ENCODE measurements at places on chromosomes 2 and 18. TPM values are rescaled to one million over a fixed set of nuclear protein-coding genes. Genes with fewer than 3 reads are reported as not detected.

- no peaks in the 10 kb centered on the region for H3K36me3 ChIP-seq
- no peak overlapping the region for H3K4me3 ChIP-seq
Measured at GRCh38 chr2:26527726-26528585, 50.0 kb upstream of the OTOF start.

DNA sequence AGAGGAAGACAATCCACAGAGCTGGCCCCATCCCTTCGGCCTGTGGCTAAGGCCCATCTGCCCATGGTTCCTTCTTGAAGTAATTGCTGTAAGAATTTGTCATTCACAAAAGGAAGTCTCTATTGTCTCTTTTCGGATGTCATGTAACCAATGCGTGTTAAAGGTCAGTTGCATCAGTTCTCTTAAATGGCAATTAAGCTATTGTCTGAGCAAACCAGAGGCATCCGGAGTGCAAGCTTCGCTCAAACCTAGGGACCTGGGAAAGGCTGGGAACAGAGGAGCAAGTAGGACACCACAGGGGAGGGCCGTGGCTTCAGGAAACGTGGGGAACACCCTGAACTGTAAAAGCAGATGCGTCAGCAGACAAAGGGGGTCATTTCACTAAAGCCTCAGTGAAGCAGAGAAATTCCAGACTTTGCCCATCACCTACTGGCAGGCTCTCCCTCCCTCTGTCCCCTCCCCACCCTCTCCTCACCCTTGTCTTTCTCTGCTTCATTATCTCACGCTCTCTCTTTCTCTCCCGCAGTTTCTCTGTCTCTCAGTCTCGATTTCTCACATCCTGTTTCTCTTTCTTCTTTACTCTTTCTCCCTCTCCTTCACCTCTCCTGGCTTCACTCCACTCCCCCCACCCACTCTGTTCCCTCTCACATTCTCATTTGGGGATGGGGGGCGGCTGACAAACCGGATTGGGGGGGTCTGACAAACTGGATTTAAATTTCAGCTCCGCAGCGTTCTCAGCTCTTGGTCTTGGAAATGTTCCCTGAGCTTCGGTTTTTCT, 204.6 kb upstream of the TNP1 start:
- H3K4me1 ChIP-seq, result peaks cover 25% of the 10 kb centered on the region
- no peaks in the 10 kb centered on the region for H3K36me3 ChIP-seq
- peak; percentile 74 for DNase-seq
- peak overlapping the region; percentile 16 for H3K4me3 ChIP-seq
- no peaks in the 10 kb centered on the region for H3K27me3 ChIP-seq
- H3K27ac ChIP-seq, result peak overlapping the region; percentile 25

GRCh38 chr2:129667577-129667976, 311.9 kb upstream of the RAB6C start:
- no peaks in the 10 kb centered on the region for H3K4me1 ChIP-seq
- no peaks in the 10 kb centered on the region for H3K27me3 ChIP-seq

DNA sequence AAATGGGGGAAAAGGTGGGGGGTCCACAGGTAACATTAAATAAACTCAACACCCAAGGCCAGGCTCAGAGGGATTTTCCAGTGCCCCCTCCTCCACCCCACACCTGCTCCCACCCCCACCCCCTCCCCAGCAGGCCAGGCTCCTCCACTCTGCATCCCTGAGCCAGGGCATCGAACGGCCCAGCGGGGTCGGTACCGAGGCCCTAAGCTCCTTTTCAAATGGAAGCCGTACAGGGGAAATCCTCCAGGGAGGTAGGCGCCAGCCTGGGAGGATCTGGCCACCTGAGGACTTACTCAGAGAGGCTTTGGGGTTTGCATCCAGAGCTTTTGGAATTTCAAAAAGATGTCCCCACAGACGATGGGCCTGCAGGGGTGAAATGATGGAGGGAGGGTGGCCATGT, 46.5 kb downstream of the ZFP36L2 start:
- H3K27me3 ChIP-seq, result no peaks in the 10 kb centered on the region
- no peak for DNase-seq
- no peak overlapping the region for H3K4me3 ChIP-seq
- no peak overlapping the region for H3K27ac ChIP-seq
- H3K4me1 ChIP-seq, result peaks cover 21% of the 10 kb centered on the region

- H3K4me3 ChIP-seq, result no peak overlapping the region
- no peaks in the 10 kb centered on the region for H3K36me3 ChIP-seq
- H3K27ac ChIP-seq, result no peak overlapping the region
- no peaks in the 10 kb centered on the region for H3K4me1 ChIP-seq
- no peak for DNase-seq
Measured at GRCh38 chr18:59763541-59764136, 66.4 kb upstream of the CCBE1 start.

- no peak for DNase-seq
- H3K27me3 ChIP-seq, result no peaks in the 10 kb centered on the region
- no peak overlapping the region for H3K27ac ChIP-seq
- H3K4me3 ChIP-seq, result no peak overlapping the region
Measured at GRCh38 chr2:224366267-224366844, 35.6 kb downstream of the FAM124B start.

Gene FMNL2
- total RNA-seq, result 29.1 TPM

GRCh38 chr2:142870526-142870925, 6.9 kb upstream of the KYNU start:
- no peak overlapping the region for H3K4me3 ChIP-seq
- H3K27ac ChIP-seq, result no peak overlapping the region
- H3K27me3 ChIP-seq, result no peaks in the 10 kb centered on the region
- no peaks in the 10 kb centered on the region for H3K36me3 ChIP-seq

DNA sequence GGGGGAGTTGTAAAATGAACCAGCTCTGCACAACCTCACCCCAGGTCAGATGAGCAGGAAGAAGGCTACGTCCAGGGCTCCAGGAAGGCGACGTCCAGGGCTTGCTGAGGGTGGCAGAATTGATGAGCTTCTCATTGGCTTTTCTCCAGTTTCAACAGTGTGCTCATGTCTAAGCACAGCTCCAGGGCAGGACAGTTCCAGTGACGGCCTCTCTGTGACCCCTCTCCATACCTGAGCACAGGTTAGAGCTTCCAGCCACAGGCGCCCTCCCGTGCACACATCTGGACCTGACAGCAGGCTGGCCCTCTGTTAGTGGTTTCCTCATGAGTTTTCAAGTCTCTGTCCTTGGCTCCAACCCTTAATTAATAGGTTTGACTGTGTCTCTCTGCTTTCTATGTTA, 327.6 kb downstream of the ZNF516 start:
- H3K36me3 ChIP-seq, result no peaks in the 10 kb centered on the region
- no peak overlapping the region for H3K4me3 ChIP-seq
- no peak for DNase-seq
- H3K27ac ChIP-seq, result no peak overlapping the region
- H3K27me3 ChIP-seq, result no peaks in the 10 kb centered on the region
- no peaks in the 10 kb centered on the region for H3K4me1 ChIP-seq

Gene SERPINB5
- total RNA-seq, result not detected

Gene ALPP
- total RNA-seq, result 0.32 TPM

DNA sequence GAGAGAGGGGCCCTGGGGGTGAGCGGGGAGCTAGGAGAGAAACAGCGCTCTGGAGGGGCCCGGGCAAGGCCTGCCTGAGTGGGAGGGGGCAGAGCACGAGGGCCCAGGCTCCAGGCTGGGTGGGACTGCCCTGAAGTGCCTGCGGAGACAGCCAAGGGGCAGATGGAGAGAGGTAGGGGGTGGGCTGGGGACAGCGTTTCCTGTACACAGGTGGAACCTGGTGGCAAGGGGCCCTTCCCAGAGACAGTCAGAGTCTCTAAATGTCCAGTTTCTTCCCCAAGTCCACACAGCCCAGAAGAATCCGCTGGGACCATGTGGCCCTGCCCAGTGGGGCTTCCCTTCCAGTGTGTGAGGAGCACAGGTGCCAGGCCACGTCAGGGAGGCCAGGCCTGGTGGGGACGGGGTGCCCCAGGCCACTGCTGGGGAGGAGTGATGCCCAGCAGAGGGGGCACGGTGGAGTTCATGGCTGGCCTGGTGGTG, 1.7 kb upstream of the GPR35 start:
- H3K27ac ChIP-seq, result no peak overlapping the region
- DNase-seq, result no peak
- H3K4me1 ChIP-seq, result peaks cover 11% of the 10 kb centered on the region
- no peaks in the 10 kb centered on the region for H3K27me3 ChIP-seq

- peak overlapping the region; percentile 37 for H3K4me3 ChIP-seq
- no peak for DNase-seq
- H3K27me3 ChIP-seq, result no peaks in the 10 kb centered on the region
- H3K36me3 ChIP-seq, result no peaks in the 10 kb centered on the region
- H3K27ac ChIP-seq, result no peak overlapping the region
- H3K4me1 ChIP-seq, result peaks cover 8% of the 10 kb centered on the region
Measured at GRCh38 chr2:5479265-5479928, 212.8 kb upstream of the SOX11 start.

- no peaks in the 10 kb centered on the region for H3K36me3 ChIP-seq
- peaks cover 35% of the 10 kb centered on the region for H3K4me1 ChIP-seq
- no peak overlapping the region for H3K4me3 ChIP-seq
- no peaks in the 10 kb centered on the region for H3K27me3 ChIP-seq
- peak; percentile 86 for DNase-seq
Measured at GRCh38 chr2:8090748-8091700, 590.8 kb upstream of the ID2 start.

Gene DYTN
- total RNA-seq, result not detected

- no peak for DNase-seq
- H3K27ac ChIP-seq, result no peak overlapping the region
- H3K4me3 ChIP-seq, result no peak overlapping the region
- H3K36me3 ChIP-seq, result no peaks in the 10 kb centered on the region
- H3K27me3 ChIP-seq, result no peaks in the 10 kb centered on the region
Measured at GRCh38 chr2:65553504-65554074, 121.2 kb upstream of the SPRED2 start.

DNA sequence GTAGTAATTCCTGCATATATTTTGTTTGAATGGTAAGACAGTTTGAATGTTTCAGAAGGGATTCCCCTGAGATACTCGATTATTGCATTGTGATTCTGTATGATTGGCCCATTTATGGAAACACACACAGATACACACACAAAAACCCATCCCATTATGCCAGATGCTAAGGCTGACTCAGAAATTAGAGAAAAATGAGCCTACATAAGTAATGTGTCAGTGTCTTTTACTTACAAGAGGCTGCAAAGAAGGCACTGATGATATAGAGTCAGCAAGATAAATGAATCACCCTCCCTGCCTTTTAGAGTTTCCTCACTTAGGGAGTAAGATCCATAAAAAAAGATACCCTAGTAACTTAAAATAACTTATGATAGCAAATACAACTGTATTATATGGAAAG, 1481.1 kb upstream of the ACVR2A start:
- no peak overlapping the region for H3K4me3 ChIP-seq
- H3K36me3 ChIP-seq, result no peaks in the 10 kb centered on the region
- no peaks in the 10 kb centered on the region for H3K27me3 ChIP-seq
- DNase-seq, result peak; percentile 5

Gene MC4R
- not detected for total RNA-seq

DNA sequence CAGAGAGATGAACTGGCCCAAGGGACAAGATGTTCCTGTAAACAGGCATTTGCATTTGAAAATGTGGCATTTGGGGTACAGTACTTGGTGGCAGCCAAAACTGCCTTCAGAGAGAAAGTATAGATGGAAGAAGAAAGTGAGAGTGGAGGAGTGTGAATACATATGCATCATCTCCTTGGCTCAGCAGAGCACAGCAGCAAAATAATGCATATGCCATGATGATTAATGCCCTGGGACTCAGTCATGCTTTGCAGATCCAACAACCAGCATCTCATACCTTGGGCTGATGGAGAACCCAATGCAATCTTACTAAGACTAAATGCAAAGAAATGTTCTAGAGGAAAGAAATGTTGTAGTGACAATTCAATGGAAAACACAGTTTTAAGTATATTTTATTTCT, 29.7 kb upstream of the CYTIP start:
- no peak overlapping the region for H3K4me3 ChIP-seq
- no peaks in the 10 kb centered on the region for H3K27me3 ChIP-seq
- no peaks in the 10 kb centered on the region for H3K36me3 ChIP-seq
- DNase-seq, result no peak
- no peak overlapping the region for H3K27ac ChIP-seq

GRCh38 chr2:65340898-65341681, 91.3 kb downstream of the SPRED2 start:
- no peaks in the 10 kb centered on the region for H3K4me1 ChIP-seq

DNA sequence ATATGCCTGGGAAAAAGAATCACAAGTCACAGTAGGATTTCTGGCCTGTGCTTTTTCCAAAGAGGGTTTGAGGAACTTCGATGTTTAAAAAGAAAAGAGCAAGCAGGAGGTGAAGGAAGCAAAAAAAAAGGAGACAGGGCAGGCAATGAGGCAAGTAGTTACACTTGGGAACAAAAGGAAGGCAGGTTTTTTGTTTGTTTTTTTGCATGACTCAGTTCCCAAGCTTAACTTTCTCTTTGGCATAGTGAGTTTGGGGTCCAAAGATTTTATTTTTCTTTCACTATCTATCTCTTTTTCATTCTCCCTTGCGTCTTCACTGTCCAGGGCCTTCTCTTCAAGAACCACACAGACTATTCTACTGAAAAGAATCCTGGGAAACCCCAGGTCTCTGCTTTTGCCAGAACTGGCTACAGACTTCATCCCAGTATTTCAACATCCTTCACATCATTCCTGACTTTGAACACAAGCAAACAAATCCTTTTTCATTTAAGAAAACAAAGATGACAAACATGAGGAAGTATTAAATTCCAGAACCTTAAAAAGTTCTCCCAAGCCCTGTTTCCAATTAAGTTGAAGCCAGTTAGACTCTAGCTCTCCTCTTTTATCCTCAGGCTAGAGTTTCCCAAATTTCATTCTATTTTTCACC, 210.7 kb upstream of the RND3 start:
- H3K27ac ChIP-seq, result no peak overlapping the region
- H3K27me3 ChIP-seq, result no peaks in the 10 kb centered on the region
- H3K36me3 ChIP-seq, result no peaks in the 10 kb centered on the region
- H3K4me3 ChIP-seq, result no peak overlapping the region

Gene CFLAR
- total RNA-seq, result 34.9 TPM

Gene MARS2
- total RNA-seq, result 8.6 TPM

Gene UGT1A9
- total RNA-seq, result not detected

DNA sequence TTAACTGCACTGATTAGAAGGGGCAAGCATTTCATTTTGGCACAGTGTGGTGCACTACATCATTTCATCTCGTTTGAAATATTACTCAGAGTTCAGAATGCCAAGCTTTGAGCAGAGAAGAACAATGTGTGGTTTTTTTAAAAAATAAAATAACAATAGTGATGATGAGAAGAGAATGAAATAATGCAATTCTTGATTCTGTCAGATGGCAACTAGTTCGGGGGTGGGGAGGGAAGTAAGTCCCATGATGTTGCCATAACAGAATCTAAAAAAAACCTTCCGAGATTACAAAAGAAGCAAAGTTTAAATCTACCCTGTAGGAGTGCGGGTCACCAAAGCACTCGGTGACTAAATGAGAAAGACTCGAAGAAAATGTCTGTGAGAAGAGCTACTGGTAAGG, 490.4 kb downstream of the NR4A2 start:
- H3K36me3 ChIP-seq, result no peaks in the 10 kb centered on the region
- peak; percentile 77 for DNase-seq
- H3K4me1 ChIP-seq, result peaks cover 12% of the 10 kb centered on the region
- no peaks in the 10 kb centered on the region for H3K27me3 ChIP-seq
- H3K4me3 ChIP-seq, result peak overlapping the region; percentile 2
- peak overlapping the region; percentile 56 for H3K27ac ChIP-seq

Gene EFHD1
- 18.8 TPM for total RNA-seq

GRCh38 chr2:11410101-11410500, 55.9 kb downstream of the E2F6 start:
- DNase-seq, result no peak
- no peak overlapping the region for H3K4me3 ChIP-seq
- H3K27me3 ChIP-seq, result no peaks in the 10 kb centered on the region
- H3K27ac ChIP-seq, result no peak overlapping the region
- H3K36me3 ChIP-seq, result no peaks in the 10 kb centered on the region

GRCh38 chr18:6734726-6735430, 5.4 kb downstream of the ARHGAP28 start:
- H3K4me3 ChIP-seq, result no peak overlapping the region
- no peak for DNase-seq
- no peaks in the 10 kb centered on the region for H3K27me3 ChIP-seq
- H3K27ac ChIP-seq, result no peak overlapping the region
- H3K4me1 ChIP-seq, result peaks cover 23% of the 10 kb centered on the region

Data from astrocyte (in vitro differentiated cells and primary cell).